Sciatic nerve (tissue), 2 donors: ENCODE measurements at places on chromosomes 3 and 15.
A peak's percentile ranks its signal among the peaks of the same experiment; 100 is the strongest.

GRCh38 chr15:41543521-41543870 lies 561 bp downstream of the RPAP1 start:
- DNase-seq = no peak

- peak; percentile 82 for DNase-seq
Observed at GRCh38 chr3:129577366-129577765, 29.1 kb downstream of the PLXND1 start.

DNA sequence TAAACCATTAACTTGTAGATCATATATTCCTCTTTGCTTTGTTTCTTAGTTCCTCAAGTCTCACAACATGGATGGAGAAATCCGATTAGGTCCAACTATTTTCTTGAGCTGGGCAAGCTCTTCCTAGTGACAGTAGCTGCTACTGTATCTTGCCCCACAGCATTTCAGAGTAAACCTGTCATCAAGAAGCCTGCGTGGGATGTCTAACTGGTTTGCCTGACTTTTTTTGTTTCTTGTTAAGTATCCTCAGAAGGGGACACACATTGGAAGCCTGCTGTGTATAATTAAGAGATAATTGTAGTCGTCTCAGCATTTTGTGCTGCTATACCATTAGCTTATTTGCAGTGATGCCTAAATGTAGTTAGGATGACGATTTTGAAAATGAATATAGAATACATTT lies 29.3 kb upstream of the STT3B start:
- DNase-seq = no peak

- no peak for DNase-seq
Observed at GRCh38 chr3:23686519-23686918, 119.2 kb upstream of the UBE2E1 start.
